ENCODE measurements at places on chromosomes 7 and 10.

DNA sequence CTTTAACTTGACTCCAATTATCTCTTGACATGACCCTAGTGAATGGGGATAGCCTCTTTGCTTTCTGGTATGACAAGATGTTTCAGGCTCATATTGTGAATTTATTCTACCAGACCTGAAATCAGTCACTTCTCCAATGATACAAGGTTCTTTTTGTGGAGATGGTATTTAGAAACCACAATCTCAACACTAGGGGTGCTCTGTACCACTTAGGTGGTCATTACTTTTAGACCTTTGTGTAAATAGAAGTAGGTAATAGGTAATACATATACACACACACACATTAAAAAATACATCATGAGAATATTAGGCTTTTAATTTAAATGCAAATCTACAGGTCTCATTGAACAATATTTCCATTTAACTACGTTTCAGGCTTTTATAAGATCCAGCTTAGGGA, 199.0 kb upstream of the RHOBTB1 start:
- DNase-seq = no peak

GRCh38 chr10:14586901-14587300, 187.8 kb downstream of the FAM107B start:
- peak; percentile 78 for DNase-seq

GRCh38 chr10:132115732-132116131, 50.0 kb downstream of the JAKMIP3 start:
- DNase-seq = no peak

- DNase-seq = no peak
Observed at GRCh38 chr7:25665903-25666670, 437.8 kb upstream of the NPVF start.

GRCh38 chr10:106577756-106578155, 586.8 kb downstream of the SORCS1 start:
- no peak for DNase-seq

DNA sequence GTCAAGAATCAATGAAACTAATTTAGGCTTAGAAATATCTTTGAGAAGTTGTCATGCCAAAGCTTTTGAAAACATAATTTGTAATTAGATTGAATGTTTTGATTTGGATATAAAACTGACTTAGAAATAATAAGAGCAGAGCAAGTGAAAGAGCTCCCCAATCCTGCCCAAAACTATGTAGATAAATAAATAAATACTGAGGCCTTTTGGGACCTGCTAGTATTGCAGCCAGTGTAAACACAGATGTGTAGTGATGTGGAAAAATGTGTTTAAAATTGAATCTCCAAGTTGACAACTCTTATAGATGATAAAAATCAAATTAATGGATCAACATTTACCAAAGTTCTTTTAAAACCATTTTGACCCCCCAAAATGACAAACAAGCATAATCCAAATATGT, 896.1 kb downstream of the CNTNAP2 start:
- DNase-seq = no peak

DNA sequence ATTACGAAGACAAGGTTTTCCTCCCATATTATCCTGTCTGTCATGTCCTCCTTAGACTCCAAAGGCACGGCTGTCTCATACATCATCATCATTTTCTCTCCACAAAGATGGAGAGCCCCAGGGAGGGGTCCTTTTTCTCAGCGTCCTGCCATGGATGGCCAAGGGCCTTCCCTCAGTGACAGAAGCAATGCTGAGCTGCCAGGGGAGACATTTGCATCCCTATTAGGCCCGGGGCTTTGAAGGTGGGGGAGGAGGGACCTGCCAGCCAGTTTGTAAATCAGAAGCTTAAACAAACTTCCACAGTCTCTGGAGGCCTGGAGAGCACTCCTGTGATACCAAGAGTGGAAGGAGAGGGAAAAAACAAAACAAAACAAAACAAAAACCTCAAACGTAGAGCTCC, 112.4 kb upstream of the ADO start:
- no peak for DNase-seq

GRCh38 chr7:126426652-126427051, 826.1 kb downstream of the GRM8 start:
- DNase-seq = no peak

- no peak for DNase-seq
Observed at GRCh38 chr7:22356701-22357310, at the start of gene RAPGEF5. TSS of gene RAPGEF5 (minus strand) at chr7:22357154. CDS start at chr7:22357060, 94 bp downstream.

DNA sequence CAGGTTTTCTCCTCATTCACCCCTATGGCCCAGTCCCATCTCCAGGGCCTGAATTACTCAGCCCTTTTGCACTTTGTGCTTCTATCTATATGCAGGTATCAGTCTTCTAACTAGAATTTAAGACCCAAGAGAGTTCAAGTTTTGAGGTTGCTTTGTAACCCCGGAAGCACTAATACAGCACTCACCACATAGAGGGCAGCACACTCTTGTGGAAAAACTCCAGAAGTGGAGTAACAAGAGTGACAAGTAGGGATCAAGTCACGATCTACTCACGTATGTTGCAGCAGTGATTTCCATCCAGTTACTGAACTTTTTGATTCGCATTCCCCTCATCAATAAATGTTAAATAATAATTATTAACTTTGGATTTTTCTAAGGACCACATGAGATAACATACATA, 151.0 kb downstream of the CHCHD3 start:
- no peak for DNase-seq

GRCh38 chr10:42872865-42873435, 90.4 kb downstream of the BMS1 start:
- DNase-seq = no peak

GRCh38 chr10:133318494-133319127, 9.9 kb downstream of the ZNF511 start:
- peak; percentile 70 for DNase-seq

GRCh38 chr7:21368317-21368716, 59.6 kb upstream of the SP4 start:
- no peak for DNase-seq

- DNase-seq = no peak
Observed at GRCh38 chr10:112332022-112332421, 41.9 kb upstream of the ACSL5 start.

GRCh38 chr7:155972247-155972646, 160.0 kb upstream of the SHH start:
- DNase-seq = no peak

- no peak for DNase-seq
Observed at GRCh38 chr7:134589491-134589941, 40.6 kb downstream of the AKR1B15 start.

Data from activated CD4-positive, alpha-beta T cell treated with anti-CD3 and anti-CD28 coated beads, Interleukin-2, amount 50 U/mL, for 1 hour (primary cell).